ENCODE measurements at places on chromosomes 11 and 22.
A peak's percentile ranks its signal among the peaks of the same experiment; 100 is the strongest.

DNA sequence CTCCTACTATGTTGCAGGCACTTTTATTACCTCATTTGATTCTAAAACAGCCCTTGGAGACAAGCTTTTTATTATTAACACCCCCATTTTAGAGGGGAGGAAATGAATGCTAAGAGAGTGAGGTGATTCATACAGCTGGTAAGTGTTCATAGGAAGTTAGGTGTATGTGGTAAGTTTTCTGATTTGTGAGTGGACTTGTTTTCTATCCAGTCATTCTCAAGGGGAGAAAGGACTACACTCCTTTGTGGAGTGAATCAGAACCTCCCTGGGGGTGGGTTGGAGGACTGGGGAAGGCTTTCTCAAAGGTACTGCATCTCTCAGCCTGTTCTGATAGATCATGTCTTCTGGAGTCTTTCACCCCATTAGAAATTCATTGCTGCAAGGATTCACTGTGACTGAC, 23.5 kb downstream of the PKNOX2 start:
- DNase-seq = no peak

GRCh38 chr22:18110954-18111758, 547 bp downstream of the TUBA8 start:
- no peak for DNase-seq

DNA sequence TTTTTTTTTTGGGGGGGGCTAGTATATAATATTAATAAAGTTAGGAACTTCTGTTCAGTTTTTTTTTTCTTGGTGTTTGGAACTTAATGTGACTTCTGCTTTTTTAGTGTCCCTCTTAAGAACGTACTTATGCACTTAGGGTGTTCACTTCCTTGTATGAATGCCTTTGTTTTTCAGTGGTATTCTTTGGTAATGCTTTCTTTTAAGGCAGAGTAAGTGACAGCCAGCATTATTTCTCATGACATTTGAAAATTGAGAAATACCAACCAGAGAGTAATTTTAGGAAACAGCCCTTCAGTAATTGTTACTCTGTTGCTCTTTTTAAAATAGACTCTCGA, 2.4 kb downstream of the GRK3 start:
- no peak for DNase-seq

- no peak for DNase-seq
These were observed 25.9 kb downstream of the SHANK3 start for GRCh38 chr22:50698546-50698945.

DNA sequence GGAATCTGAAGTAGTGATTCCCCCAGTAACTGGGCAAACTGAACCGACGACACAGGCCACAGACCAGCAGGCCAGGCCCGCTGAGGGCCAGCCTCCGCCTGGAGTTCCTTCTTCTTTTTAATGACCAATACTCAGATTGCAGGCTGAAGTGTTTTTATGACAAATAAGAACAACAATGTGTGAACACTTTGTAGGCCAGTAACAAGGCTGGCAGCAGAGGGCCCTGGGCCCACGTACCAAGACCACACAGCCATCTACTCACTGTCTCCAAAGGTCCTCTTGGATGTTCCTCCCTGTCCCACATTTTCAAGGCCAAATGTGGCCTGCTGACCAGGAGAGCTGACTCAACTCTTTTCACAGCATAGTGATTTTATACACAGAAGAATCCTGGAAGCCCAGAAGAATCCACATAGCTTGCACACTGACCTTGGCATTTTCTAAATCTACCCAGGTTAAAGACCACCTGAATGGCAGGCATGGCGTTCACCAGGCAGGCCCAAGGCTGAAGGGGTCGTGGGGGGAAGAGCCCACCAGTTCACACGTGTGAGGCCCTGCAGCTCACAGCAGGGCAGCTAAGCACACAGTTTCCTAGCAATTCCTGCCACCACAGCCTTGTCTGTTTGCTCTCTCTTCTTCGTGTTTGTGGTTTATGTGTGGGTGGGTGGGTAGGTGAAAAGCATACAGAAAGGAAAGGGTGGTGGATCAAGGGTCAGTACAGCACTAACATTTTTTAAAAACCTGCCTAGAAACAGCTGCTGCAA, 13.3 kb downstream of the SMCO4 start:
- peak; percentile 51 for DNase-seq

DNA sequence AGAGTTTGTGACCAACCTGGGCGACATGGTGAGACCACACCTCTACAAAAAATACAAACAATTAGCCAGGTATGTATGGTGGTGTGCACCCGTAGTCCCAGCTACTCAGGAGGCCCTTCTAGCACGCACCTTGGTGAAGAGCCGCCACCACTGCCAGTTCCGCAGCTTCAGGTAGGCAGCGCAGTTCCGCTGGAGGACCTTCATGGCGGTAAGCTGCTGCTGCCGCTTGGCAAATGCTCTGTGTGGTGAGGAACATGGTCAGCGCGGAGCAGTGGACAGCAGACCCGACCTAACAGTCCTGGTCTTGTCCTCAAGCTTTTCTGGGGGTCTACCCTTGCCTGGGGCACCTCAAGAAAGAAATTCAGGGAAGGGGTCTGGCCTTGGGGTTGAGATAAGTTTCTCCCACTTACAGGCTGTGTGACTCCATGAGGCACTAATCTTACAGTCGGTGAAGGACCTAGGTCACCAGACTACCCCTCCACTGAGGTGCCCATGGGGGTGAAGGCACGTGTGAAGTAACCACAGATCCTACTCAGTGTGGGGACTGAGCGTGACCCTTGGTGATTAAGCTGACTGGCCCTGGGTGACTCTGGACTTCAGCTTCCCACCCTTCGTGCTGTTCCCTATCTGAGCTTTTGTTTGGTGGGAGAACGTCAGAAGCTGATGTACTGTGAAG, 49.6 kb downstream of the APOL1 start:
- DNase-seq = peak; percentile 20

DNA sequence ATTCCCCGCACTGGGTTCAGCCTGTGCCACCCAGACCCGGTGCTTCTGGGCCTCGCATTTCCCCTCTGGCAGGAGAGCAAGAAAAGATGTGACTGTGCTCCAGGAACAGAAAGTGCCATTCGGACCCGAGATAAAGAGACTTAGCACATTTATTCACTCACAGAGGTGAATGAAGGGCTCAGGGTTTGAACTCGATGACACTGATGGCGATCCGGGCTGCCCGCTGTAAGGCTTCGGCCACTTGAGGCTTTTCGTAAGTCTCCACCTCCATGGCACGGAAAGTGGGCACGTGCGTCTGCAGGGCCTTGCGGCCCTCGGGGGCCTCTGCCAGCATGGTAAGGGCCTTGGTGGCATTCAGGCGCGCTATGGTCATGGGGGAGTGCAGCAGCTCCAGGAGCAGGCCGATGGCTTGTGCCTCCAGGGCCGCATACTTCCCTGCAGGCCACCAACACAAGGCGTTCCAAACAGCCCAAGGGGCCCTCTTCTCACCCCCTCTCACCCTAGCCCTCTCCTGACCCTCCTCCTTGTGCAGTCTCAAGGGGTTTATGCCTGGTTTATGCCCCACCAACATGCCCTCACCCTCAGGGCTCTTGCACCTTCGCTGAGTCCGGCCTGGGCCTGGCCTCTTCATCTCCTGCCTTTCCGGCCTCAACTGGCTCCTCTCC, 10.9 kb upstream of the GNAZ start:
- DNase-seq = peak; percentile 2

GRCh38 chr22:50436015-50436830, 38.6 kb downstream of the SBF1 start:
- DNase-seq = peak; percentile 15

DNA sequence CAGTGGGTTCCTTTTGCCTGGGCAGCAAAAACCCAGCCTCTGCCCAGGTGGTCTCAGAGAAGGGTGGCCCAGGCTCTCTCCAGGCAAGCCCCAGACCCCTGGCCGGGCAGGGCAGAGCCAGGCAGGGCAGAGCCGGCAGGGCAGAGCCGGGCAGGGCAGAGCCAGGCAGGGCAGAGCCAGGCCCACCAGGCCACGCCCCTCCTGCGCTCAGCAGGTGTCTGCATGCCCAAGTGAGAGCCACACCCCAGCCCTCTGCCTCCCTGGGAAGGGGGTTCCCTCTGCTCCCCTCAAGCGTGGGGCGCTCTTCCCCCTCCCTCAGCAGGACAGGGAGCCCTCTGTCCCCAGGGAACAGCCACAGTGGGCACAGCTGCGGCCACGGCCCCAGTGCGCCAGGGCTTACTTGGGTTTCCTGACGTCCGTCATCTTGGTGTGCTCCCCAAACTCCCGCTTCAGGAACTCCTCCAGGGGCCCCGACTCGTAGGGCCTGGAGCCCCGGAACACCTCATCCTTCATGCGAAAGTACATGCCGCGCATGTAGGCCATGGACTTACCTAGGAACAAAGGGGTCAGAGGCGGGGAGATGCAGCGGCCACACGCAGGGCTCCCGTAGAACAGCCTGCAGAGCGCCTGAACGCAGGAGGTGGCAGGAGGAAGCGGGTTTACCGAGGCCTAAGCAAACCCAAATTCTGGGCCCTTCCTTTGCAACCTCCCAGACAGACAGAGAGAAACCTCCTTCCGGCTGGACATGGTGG, 10.1 kb upstream of the BAIAP2L2 start:
- no peak for DNase-seq

- DNase-seq = no peak
These were observed 227.2 kb upstream of the BLID start for GRCh38 chr11:122343210-122343609.

GRCh38 chr22:37112084-37112728, 2.7 kb upstream of the TMPRSS6 start:
- no peak for DNase-seq

GRCh38 chr22:43833286-43834240, 21.5 kb upstream of the EFCAB6 start:
- DNase-seq = peak; percentile 54

- DNase-seq = no peak
These were observed 6.7 kb downstream of the CD5 start for GRCh38 chr11:61108847-61109585.

GRCh38 chr11:34074391-34074790, 22.9 kb downstream of the CAPRIN1 start:
- no peak for DNase-seq

Data from left ventricle myocardium superior (tissue), 1 donor.